ENCODE measurements at places on chromosomes 13 and 19. TPM values are rescaled to one million over a fixed set of nuclear protein-coding genes. Genes with fewer than 3 reads are reported as not detected.
A peak's percentile ranks its signal among the peaks of the same experiment; 100 is the strongest.

DNA sequence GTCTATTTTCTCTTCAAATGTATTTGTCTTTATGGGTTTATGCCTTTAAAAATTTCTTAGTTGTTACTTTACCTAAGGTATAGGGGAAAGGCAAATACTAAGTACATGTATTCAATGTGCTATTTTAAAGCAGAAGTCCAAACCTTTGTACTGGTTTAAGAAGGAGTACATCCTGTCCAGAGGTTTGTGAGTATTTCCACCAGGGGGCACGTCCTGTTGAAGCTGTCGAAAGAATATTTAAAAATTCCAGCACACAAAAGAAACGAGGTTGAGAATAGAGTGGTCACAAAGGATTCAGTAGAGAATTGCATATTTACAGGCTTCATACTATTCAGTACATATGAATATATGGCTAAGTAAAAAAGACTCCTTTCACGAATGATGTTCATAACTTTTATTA, 59.8 kb downstream of the URI1 start:
- no peak overlapping the region for H3K27ac ChIP-seq
- no peak overlapping the region for H3K4me3 ChIP-seq
- no peaks in the 10 kb centered on the region for H3K36me3 ChIP-seq

GRCh38 chr19:30363073-30363472, 9.1 kb upstream of the ZNF536 start:
- no peak overlapping the region for H3K4me3 ChIP-seq
- no peaks in the 10 kb centered on the region for H3K27me3 ChIP-seq
- no peaks in the 10 kb centered on the region for H3K4me1 ChIP-seq

- no peaks in the 10 kb centered on the region for H3K4me1 ChIP-seq
- no peak overlapping the region for H3K4me3 ChIP-seq
- no peaks in the 10 kb centered on the region for H3K36me3 ChIP-seq
- no peaks in the 10 kb centered on the region for H3K27me3 ChIP-seq
Observed at GRCh38 chr13:44388427-44389059, 14.9 kb downstream of the SERP2 start.

DNA sequence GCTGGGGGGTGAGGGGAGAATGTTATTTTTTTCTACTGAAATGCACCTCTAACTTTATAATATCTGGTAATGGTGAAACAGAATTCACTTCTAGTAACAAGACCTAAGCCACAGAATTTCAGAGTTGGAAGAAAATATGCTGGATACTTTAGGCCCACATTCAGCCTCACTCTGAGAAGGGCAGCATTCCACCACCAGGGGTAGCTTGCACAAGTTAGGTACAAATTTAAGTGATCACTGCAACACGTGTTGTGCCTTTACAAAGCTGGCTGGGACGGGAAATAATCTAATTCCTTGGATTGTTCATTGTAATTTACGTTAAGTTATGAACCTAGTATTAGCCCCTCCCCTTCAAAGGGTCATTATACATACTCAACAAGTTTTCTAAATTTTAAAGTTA, 192.3 kb downstream of the RGCC start:
- no peaks in the 10 kb centered on the region for H3K36me3 ChIP-seq
- no peak for DNase-seq
- peak overlapping the region; percentile 67 for H3K27ac ChIP-seq
- no peak overlapping the region for H3K4me3 ChIP-seq

DNA sequence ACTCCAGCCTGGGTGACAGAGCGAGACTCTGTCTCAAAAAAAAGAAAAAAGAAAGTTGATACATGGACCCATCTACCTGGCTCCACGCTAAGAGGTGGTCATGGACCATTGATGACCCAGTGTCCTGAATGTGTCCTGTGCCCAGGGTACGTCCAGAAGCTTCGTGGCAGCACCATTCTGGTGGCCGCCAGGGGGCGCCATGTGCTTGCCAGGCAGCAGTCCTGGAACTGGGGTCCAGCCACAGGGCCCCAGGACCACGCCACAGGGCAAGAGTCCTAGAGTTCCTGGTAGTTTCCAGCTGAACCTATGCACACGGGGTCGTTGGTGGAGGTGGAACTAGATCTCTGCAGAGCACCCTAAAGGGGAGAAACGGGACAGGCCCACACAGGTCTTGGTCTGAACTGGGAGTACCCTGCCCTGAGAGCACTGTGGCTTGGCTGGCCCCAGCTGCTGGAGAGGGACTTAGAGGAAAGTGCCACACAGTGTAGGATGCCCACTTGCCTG, 19.9 kb upstream of the FBXO27 start:
- peak; percentile 22 for DNase-seq
- no peaks in the 10 kb centered on the region for H3K27me3 ChIP-seq
- H3K27ac ChIP-seq: no peak overlapping the region
- H3K36me3 ChIP-seq: no peaks in the 10 kb centered on the region
- H3K4me1 ChIP-seq: no peaks in the 10 kb centered on the region

DNA sequence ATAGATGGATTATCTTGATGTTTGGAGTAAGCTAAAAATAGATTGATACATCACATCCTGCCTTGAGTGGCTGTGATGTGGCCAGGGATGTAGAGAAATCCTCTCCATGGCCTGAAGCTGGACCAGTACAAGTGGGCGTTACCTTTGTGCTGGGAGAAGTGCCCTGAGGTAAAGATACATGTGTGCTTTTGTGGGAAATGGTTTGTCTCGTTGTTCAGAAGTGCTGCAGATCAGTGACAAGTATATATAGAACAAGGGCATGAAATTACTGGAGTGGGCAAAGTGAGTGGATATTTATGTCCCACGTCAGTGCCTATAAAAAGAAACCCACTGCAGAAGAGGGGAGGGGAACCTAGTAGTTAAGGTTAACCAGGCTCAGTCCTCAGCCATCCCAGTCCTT, 12.2 kb upstream of the ZNF304 start:
- H3K27ac ChIP-seq: no peak overlapping the region
- no peaks in the 10 kb centered on the region for H3K27me3 ChIP-seq
- no peaks in the 10 kb centered on the region for H3K4me1 ChIP-seq
- no peak for DNase-seq
- H3K4me3 ChIP-seq: no peak overlapping the region

- no peak overlapping the region for H3K4me3 ChIP-seq
- peaks cover 11% of the 10 kb centered on the region for H3K27me3 ChIP-seq
- DNase-seq: no peak
- H3K36me3 ChIP-seq: no peaks in the 10 kb centered on the region
- H3K27ac ChIP-seq: no peak overlapping the region
- no peaks in the 10 kb centered on the region for H3K4me1 ChIP-seq
Observed at GRCh38 chr19:3481241-3482090, 1.1 kb upstream of the SMIM24 start.

GRCh38 chr13:113863524-113864272, at the start of gene GAS6:
GAS6 (minus strand) TSS chr13:113864076; CDS start chr13:113863920, 156 bp downstream.
- H3K27ac ChIP-seq: peak within 1 kb of the TSS; percentile 97
- DNase-seq: peak; percentile 67
- H3K27me3 ChIP-seq: no peaks in the 10 kb centered on the region
- H3K4me1 ChIP-seq: no peaks in the 10 kb centered on the region

DNA sequence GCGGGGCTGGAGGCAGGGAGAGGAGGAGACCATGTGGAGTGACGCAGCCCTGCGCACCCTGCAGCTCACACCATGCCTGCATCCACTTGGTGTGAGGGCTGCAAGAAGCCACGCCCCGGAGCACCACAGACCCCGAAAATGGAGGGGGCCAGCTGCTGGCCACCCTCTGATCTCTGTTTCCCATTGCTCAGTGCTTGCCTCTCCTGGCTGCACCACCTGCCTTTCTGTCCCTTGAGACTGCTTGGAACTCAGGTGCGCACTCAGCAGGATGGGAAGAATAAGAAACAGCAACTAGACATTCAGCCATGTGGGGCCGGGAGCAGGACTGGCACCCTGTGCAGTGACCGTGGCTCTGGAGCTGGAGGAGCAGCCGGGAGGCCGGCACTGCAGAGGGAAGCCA, 64.0 kb downstream of the ANKRD10 start:
- H3K4me1 ChIP-seq: no peaks in the 10 kb centered on the region
- H3K27me3 ChIP-seq: no peaks in the 10 kb centered on the region
- H3K36me3 ChIP-seq: no peaks in the 10 kb centered on the region
- H3K27ac ChIP-seq: peak overlapping the region; percentile 69

GRCh38 chr19:5683177-5683886, 2.5 kb downstream of the HSD11B1L start:
- H3K36me3 ChIP-seq: no peaks in the 10 kb centered on the region
- no peaks in the 10 kb centered on the region for H3K27me3 ChIP-seq
- H3K4me3 ChIP-seq: no peak overlapping the region
- peaks cover 9% of the 10 kb centered on the region for H3K4me1 ChIP-seq

DNA sequence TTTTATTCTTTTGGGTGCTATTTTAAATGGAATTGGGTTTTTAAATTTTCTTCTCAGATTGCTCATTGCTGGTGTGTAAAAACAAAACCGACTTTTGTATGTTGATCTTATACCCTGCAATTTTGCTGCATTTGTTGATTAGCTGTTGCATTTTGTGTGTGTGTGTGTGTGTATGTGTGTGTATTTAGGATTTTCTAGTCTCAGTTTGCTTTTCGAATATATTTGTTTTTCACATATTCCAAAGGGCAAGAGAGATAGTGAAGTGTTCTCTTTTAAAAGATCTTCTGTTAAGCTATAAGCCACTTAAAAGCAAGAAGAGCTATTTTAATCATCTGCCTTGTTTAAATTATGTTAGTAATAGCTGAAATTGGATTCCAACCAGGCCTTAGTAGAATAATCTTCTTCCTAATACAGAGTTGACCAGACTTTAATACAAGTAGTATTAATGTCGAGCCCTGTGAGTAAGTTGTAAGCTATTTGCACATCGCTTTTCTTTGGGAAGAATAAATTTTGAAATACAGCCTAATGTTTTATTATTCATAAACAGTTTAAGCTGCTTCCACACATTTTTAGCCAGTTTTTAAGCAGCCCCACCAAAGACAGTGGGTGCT, 57.4 kb downstream of the TM9SF2 start:
- no peaks in the 10 kb centered on the region for H3K27me3 ChIP-seq
- no peaks in the 10 kb centered on the region for H3K4me1 ChIP-seq
- no peaks in the 10 kb centered on the region for H3K36me3 ChIP-seq
- H3K27ac ChIP-seq: no peak overlapping the region

- no peak overlapping the region for H3K27ac ChIP-seq
- no peaks in the 10 kb centered on the region for H3K4me1 ChIP-seq
- DNase-seq: no peak
Observed at GRCh38 chr13:72109863-72110262, 242.9 kb upstream of the DACH1 start.

DNA sequence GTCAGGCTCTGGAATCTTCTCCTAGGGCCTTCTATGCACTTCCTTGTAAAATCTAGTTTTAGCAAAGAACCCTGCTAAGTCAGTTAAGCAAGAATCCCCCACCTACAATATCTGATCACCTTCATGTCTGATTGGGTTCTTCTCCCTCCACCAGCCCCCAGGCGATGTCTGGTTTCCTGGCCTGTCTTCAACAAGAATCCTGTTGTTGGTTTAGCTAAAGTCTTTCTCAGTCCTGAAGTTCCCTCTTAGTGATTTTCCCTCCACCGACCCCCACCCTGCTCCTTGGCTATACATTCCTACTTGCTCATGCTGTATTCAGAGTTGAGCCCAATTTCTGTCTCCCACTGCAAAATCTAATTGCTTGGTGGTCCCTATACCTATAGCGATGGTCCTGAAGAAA, 35.2 kb upstream of the SLC46A3 start:
- H3K36me3 ChIP-seq: no peaks in the 10 kb centered on the region
- H3K27ac ChIP-seq: peak overlapping the region; percentile 21
- no peaks in the 10 kb centered on the region for H3K27me3 ChIP-seq
- DNase-seq: no peak
- H3K4me3 ChIP-seq: no peak overlapping the region

- no peak for DNase-seq
- no peaks in the 10 kb centered on the region for H3K36me3 ChIP-seq
- no peaks in the 10 kb centered on the region for H3K27me3 ChIP-seq
- no peaks in the 10 kb centered on the region for H3K4me1 ChIP-seq
- no peak overlapping the region for H3K4me3 ChIP-seq
Observed at GRCh38 chr13:102724923-102725322, 30.1 kb upstream of the METTL21C start.

GRCh38 chr13:22883262-22883840, 297.4 kb upstream of the SGCG start:
- no peaks in the 10 kb centered on the region for H3K4me1 ChIP-seq
- H3K27ac ChIP-seq: no peak overlapping the region
- DNase-seq: no peak
- H3K36me3 ChIP-seq: no peaks in the 10 kb centered on the region
- H3K27me3 ChIP-seq: no peaks in the 10 kb centered on the region

DNA sequence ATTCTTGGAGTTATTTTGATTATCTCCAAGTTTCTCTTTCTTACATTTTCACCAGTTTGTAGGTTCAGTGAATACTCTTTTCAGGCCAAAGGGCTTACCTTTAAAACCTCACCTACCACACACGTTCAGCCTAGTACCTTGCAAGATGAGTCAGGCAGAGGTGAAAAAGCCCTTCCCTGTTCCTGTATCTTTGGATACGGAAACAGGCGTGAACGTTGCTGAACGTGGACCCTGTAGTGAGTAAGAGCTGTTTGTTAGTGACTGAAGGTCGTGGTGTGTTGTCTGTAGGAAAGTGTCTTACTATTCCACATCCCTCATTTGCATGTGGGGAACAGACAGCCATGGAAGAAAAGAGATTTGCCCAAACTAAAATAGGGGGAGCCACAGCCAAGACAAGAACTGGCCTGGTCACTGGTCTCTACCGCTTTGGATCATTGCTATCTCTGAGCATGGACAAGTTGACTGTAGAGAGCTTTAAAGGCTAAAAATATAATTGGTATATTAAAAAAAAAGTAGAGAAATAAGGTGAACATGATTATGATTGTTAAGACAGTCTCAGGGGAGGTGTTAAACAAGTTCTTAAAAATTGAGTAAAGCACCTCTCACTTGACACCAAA, 3.5 kb downstream of the CEBPG start:
- H3K4me3 ChIP-seq: no peak overlapping the region
- peaks cover 9% of the 10 kb centered on the region for H3K4me1 ChIP-seq
- H3K27ac ChIP-seq: peak overlapping the region; percentile 4
- no peaks in the 10 kb centered on the region for H3K36me3 ChIP-seq
- H3K27me3 ChIP-seq: no peaks in the 10 kb centered on the region
- DNase-seq: no peak

GRCh38 chr19:49592486-49593232, 1.7 kb downstream of the PRR12 start:
- H3K4me3 ChIP-seq: peak overlapping the region; percentile 94
- H3K36me3 ChIP-seq: no peaks in the 10 kb centered on the region
- peaks cover 9% of the 10 kb centered on the region for H3K4me1 ChIP-seq

GRCh38 chr13:113404723-113405471, 41.0 kb upstream of the GRTP1 start:
- no peak overlapping the region for H3K27ac ChIP-seq
- no peak for DNase-seq
- H3K27me3 ChIP-seq: no peaks in the 10 kb centered on the region
- H3K4me1 ChIP-seq: no peaks in the 10 kb centered on the region
- no peak overlapping the region for H3K4me3 ChIP-seq

GRCh38 chr13:66214467-66214866, 1015.7 kb downstream of the PCDH9 start:
- no peak overlapping the region for H3K27ac ChIP-seq
- H3K4me3 ChIP-seq: no peak overlapping the region
- H3K27me3 ChIP-seq: no peaks in the 10 kb centered on the region
- DNase-seq: no peak
- no peaks in the 10 kb centered on the region for H3K4me1 ChIP-seq

GRCh38 chr13:38670627-38671026, 16.2 kb upstream of the FREM2 start:
- no peaks in the 10 kb centered on the region for H3K4me1 ChIP-seq
- no peaks in the 10 kb centered on the region for H3K36me3 ChIP-seq
- DNase-seq: no peak
- no peak overlapping the region for H3K4me3 ChIP-seq
- H3K27me3 ChIP-seq: no peaks in the 10 kb centered on the region
- H3K27ac ChIP-seq: no peak overlapping the region

The MED29 gene
- total RNA-seq: 282 TPM

The PPM1N gene
- total RNA-seq: not detected

The POSTN gene
- 74.0 TPM for total RNA-seq

The ADGRE1 gene
- total RNA-seq: not detected

The ZNF808 gene
- 36.6 TPM for total RNA-seq

The FCAR gene
- 20.0 TPM for total RNA-seq

The MIER2 gene
- total RNA-seq: 2.9 TPM

The IZUMO2 gene
- not detected for total RNA-seq

The ZNF571 gene
- 7.4 TPM for total RNA-seq
